ENCODE measurements at places on chromosomes 12 and 14.

DNA sequence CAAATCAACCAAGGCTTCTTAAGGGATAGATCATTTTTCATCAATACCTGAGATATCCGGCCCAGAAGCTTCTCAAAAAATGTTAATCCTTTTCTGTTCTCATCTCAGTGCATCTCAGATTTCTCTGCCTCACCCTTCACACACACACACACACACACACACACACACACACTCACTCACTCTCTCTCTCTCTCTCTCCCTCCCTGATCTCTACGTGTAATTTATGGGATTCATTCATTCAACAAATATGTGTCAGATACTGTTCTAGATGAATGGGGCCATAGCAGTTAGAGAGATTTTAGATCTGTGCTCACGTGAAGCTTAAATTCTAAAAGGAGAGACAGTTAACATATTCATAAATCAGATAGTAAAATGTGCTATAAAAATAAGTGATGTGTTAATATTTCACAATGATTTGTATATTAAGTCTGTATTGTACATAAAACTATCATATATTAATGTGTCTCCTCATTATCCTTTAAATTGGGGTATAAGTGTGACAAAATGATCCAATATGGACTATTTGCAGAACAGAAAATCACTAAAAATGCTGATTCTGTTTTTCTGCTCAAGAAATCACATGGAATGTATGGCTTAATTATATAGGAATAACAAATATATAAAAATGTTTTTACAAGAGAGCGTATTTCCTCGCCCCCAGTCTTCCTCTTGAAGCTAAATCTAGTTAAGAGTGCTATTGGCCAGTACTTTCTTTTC, 7.3 kb upstream of the FRMD6 start:
- no peak for DNase-seq

DNA sequence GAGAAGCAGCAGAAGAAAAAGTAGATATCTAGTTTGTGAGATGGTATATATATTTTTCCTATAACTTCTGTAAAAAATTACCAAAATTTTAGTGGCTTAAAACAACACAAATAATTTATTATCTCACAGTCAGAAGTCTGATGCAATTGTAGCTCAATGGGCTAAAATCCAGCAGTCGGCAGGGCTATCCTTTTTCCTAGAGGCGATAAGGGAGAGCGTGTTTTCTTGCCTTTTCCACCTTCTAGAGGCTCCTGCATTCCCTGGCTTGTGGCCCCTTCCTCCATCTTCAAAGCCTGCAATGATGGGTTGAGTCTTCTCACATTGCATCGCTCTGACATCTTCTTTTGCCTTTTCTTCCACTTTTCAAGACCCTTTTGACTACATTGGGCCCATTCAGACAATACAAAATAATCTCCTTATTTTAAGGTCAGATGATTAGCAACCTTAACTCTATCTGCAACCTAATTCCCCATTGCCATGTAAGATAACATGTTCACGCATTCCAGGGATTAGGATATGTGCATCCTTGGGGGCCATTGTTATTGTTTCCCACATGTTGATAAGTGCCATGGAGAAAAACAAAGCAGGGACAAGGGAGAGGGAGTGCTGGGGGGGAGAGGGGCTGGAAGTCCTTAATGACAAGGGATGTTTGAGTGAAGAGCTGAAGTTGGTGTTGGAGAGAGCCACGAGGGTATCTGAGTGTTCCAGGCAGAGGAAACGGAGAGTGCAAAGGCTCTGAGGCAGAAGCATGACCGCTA, 13.8 kb upstream of the DDX47 start:
- DNase-seq = no peak

- no peak for DNase-seq
Measured at GRCh38 chr14:91342206-91342760, 75.3 kb downstream of the CCDC88C start.

GRCh38 chr12:45232756-45233372, 17.0 kb downstream of the ANO6 start:
- no peak for DNase-seq

GRCh38 chr12:116481726-116482125, 77.5 kb upstream of the MAP1LC3B2 start:
- no peak for DNase-seq

DNA sequence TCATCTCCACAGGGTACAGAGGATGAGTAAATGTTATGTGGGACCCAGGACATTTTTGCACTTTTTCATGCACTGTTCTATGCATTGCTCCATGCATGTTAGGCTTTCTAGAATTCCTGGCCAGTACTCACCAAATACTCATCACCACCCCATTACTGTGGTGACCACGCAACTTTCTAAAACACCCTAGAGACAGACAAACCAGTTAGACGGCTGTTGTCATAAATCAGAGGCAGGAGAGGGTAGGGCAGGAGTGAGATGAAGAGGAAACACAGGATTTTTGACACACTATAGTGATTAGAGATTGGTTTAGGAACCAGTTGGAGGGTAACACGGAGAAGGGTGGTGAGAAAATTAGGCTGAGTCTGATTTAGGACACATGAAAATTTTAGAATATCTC, 59.3 kb downstream of the IFNG start:
- no peak for DNase-seq

DNA sequence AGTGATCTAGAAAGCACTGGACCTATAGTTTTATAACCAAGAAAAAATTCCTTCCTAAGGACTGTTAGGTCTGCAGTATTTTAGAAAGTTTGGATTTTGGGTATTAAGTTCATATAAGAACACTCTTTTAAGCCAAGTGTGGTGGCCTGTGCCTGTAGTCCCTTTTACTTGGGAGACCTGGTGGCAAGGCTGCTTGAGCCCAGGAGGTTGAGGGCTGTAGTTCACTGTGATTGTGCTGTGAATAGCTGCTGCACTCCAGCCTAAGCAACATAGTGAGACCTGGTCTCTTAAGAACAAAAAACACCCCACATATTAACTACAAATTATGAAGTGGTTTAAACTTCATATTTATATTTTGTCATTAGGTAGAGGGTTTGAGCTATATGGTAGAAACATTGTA, 9.7 kb downstream of the DNM1L start:
- DNase-seq = no peak

DNA sequence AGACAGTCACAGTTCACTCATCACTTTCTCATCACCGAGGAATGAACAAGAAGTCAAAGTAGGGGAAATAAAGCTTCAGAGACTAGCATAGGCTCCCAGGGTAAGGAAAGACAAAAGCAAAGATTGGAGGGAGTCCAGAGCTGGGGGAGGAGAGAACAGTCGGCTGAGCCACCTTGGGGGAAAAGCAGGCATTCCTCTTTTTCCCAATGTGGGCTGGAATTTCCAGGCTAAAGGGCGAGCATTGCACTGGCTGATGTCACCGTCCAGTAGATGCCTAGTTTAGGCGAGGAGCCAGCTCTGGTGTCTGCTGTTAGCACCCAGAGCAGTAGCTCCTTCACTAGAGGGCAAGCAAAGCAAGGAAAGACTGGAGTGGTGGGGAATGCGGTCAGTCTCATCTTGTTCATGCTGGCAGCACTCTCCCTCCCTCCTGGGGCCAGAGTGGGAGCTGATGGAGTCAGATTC, 8.5 kb upstream of the KRT75 start:
- DNase-seq = no peak

DNA sequence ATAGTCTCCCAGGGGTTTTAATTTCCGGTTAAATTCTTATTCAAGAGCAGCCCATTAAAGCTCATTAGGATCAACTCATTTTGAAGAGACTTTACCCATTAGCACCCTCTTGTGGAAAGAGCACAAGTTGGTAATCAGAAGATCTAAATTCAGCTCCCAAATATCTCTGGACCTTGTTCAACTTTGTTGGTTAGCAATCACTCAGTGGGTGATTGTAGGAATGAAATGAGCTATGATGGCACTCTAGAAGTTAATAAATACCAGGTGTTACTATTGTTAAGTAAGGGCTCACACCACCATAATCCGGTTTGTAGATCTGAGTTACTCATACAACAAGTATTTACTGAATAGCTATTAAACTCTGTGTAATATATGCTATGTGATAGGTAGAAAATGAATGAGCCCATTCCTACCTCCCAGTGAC, 42.9 kb downstream of the TRIP11 start:
- DNase-seq = no peak

- DNase-seq = no peak
Measured at GRCh38 chr12:100489251-100489820, 15.7 kb downstream of the NR1H4 start.

DNA sequence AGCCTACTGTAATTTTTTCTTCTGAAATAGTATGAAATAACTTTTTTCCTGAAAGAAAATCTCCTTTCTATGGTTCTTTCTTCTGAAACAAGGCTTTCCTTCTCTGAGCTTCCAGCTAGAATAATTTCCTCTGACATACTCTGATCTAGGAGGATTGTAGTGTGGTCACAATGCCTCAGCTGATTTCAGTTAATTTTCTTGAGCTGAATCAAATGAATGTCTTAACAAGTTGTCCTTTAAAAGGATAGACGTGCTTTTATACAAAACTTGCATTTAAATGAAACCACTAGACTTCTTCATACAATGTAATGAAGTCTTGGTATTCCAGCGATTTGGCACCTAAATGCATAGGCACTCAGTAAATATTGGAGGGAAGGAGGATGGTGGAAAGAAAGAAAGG, 94.4 kb downstream of the BICD1 start:
- DNase-seq = no peak

GRCh38 chr12:75177997-75178396, 31.6 kb downstream of the KCNC2 start:
- no peak for DNase-seq

GRCh38 chr14:57052705-57053302, 215.9 kb downstream of the EXOC5 start:
- DNase-seq = no peak

- no peak for DNase-seq
Measured at GRCh38 chr12:20264026-20264425, 104.3 kb upstream of the PDE3A start.

DNA sequence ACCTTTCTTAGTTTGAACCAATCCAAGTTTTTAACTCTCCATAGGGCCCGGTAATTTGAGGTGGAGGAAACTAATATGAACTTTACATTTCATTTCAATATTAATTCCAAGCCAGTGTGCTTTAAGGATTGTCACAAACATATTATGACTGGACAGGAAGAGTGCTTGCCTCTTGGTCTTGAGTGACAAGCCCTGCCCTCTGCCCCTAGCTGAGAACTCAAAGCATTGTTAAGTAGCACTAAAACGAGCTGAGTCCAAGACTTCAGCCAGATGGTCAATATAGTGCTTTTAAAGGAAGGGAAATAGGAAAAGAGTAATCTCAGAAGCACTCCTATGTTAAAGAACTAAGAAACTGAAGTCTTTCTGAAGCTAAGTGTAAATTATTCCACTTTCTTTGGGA, 17.1 kb downstream of the TRMT5 start:
- DNase-seq = no peak

GRCh38 chr12:2691006-2691344, 103.8 kb upstream of the FKBP4 start:
- peak; percentile 30 for DNase-seq

DNA sequence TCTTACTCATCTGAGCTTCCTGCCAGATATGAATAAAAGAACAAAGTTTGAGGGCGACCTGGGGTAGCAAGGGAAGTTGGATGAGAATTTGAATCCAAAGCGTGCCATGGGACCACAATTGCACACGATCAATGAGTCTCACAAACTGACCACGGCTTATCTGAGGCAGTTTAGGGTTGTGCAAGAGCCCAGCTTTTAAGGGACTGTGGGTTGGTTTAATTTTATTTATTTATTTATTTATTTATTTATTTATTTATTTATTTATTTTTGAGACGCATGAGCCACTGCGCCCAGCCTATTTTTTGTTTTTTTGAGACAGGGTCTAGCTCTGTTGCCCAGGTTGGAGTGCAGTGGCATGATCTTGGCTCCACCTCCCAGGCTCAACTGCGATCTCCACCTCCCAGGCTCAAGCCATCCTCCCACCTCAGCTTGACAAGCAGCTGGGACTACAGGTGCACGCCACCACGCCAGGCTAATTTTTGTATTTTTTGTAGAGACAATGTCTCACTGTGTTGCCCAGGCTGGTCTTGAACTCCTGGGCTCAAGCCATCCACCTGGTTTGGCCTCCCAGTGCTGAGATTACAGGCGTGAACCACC, 1.1 kb downstream of the AMDHD1 start:
- no peak for DNase-seq

GRCh38 chr14:54366736-54367735, 29.8 kb upstream of the CDKN3 start:
- no peak for DNase-seq

DNA sequence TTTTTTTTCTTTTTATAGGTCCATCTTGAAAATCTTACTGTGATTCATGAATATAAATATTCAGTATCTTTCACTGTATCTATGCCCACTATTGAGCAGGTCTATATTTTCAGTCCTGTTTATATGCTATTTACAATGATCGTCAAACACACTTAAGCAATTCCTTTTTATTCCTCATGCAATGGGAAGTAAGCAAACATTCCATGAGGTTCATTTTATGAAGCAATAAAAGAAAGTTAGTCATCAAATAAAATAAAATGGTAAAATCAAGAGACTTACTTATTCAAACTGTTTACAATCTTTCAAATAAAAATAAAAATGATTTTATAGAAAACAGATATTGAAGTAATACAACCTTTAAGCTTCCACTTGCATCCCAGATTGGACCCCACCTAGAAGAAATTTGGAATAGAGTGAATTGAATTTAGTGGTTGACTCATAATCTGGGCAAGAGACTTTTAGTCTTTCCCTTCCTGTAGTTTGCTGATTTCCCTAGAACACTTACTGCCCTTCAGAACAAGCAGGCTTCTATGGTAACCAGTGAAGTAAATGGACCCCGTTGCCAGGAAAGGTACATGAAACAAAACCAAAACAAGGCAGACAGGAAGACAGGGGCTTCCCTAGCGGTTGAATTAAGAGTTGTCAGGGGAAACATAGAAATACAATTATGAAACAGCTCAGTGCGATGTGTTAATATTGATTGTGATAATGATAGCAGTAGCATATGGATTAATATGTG, 241.0 kb upstream of the ATP2B1 start:
- peak; percentile 70 for DNase-seq
